GM13976 (cell line): ENCODE measurements at places on chromosomes 11 and 22.

- DNase-seq, result no peak
Observed at GRCh38 chr11:70611821-70612220, 213.5 kb downstream of the CTTN start.

DNA sequence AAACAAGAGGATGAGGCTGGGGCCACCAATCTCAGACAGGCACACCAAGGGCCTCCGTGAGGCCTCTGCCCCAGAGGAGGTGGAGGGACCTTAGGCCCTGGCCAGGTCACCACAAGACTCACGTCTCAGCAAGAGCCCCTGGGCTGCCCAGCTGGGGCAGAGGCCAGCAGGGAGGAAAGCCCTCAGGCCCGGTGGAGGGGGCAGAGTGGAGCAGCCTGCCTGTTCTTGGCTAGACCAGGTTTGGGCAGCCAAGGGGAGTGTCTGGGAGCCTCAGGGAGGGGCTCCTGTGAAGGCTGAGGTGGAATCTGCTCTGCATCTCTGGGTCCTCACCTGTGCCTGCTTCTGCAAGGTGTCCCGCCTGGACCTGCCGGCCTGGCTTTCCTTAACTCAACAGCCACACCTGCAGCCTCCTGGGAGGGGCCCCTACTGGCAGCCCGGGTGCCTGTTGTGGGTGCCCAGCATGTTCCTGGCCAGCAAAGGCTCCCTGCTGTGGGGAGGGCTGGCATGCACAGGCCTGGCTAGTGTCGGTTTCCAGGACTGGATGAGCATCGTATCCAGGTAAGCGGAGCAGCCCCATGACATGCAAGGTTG lies 11.9 kb downstream of the TTLL12 start:
- DNase-seq, result no peak

DNA sequence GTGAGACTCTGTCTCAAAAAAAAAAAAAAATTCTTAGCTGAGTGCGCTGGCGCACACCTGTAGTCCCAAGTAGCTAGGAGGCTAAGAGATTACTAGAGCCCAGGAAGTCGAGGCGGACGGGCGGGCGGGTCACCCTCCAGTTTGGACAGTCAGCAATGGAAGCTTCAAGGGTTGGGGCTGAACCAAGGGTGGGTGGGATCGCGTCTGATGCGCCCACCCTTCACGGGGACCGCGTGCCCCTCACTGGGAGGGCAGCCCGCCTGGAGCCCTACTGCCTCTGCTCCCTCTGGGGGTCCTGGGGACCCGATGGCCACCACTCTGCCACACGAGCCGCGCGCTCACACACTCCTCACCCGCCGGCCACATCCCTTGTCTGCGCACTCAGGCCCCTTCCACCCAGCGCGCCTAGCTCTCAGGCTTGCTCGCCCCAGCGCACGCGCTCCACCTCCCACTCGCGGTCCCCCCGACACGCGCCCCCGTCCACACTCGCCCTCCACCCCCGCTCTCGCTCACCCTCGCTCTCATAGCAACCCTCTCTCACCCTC lies 494 bp downstream of the CHID1 start:
- no peak for DNase-seq

GRCh38 chr11:123547180-123547579 lies 107.2 kb downstream of the SCN3B start:
- peak; percentile 67 for DNase-seq

DNA sequence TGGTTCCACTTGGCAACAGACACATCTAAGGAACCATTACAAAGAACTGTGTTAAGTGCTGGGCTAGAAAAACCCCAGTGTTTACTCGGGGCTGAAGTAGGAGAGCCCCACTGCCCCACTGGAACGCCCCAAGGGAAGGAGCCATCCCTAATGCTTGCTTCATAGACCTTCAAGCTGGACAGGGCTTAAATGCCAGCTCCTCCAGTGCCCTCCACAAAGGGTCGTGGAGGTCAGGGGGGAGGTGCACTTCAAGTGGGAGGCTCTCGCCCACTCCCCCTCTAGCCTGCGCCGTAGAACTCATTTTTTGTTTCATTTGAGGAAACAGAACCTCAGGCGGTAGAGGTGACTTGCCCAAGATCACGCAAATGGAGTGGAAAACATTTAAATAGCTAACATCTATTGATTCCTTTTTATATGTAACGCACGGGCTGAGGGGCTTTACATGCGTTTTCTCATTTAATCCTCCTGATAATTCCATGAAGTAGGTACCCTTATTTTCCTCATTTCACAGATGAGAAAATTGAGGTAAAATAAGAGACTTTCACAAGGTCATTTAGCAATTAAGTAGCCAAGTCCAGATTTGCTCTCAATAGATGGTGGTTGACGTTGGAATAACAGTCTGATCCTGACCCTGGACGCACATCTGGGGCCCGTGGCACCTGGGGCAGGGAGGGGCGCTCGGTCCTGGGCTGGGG lies 545 bp upstream of the ZDHHC13 start:
- DNase-seq, result peak; percentile 45

- DNase-seq, result no peak
Observed at GRCh38 chr22:43774318-43774915, 37.7 kb downstream of the EFCAB6 start.

DNA sequence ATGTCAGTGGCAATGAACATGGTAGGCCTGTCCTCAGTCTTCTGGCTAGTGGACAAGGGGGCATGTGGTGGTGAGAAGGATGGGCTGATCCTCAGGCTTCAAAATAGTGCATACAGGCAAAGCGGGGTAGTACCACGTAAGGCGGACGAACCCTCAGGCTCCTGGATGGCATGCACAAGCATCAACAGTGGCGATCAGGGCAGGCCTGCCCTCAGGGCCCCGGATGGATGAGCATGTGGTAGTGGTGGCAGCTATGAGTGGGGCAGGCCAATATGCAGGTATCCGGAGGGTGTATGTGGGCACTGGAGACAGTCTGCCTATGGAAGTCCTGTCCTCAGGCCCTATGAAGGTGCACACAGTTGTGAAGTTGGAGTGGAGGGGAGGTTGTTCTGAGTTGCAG lies 163.8 kb downstream of the GUCY1A2 start:
- no peak for DNase-seq

GRCh38 chr11:123314972-123315371 lies 115.1 kb upstream of the GRAMD1B start:
- DNase-seq, result no peak

GRCh38 chr11:125624756-125625213 lies at the start of gene CHEK1:
TSS of gene CHEK1 (plus strand) at chr11:125625163. CDS start at chr11:125626769, 1,606 bp downstream.
- no peak for DNase-seq
